ENCODE measurements at places on chromosomes 12 and 14. TPM values are rescaled to one million over a fixed set of nuclear protein-coding genes. Genes with fewer than 3 reads are reported as not detected.

- DNase-seq = no peak
Observed at GRCh38 chr12:64086946-64087345, 135.2 kb downstream of the KICS2 start.

DNA sequence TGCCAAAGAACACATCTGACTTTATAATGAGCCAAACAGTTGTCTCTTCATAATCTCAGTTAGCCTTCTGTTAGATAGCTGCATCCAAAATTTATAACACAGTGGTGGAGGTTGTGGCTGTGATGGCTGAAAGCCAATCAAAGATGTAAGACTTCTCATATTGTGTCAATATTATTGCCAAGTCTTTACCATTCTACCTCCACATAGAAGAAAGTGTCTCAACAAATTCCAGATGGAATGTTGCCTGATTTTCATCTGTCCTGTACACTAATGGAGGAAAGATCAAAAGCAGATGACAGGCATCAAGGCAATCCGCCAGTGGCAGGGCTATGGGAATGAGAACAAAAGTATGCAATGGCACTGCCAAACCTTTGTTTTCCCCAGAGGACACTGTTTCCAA, 813.1 kb upstream of the NOVA1 start:
- DNase-seq = no peak

- DNase-seq = no peak
Observed at GRCh38 chr12:52327830-52328500, 6.8 kb upstream of the KRT83 start.

DNA sequence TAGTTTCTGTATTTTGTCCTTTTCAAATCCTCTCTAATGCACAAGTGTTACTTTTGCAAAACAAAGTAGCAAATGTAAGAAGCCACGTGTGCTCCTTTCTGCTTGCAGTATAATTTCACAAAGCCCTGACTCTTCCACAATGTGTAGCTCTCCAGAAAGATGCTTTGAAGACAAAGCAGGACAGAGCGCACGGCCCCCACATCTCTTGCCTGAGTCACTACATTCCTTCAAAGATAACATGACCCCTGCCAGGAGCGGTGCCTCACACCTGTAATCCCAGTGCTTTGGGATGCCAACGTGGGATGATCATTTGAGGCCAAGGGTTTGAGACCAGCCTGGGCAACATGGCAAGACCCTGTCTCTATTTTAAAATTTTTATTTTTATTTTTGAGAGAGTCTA, 40.5 kb downstream of the JAG2 start:
- DNase-seq = no peak

- DNase-seq = peak; percentile 33
Observed at GRCh38 chr12:30985814-30986452, 59.4 kb downstream of the TSPAN11 start.

Gene REC8
- 28.9 TPM for total RNA-seq

Gene TMEM116
- 10.5 TPM for total RNA-seq

Gene ACVRL1
- not detected for total RNA-seq

Gene SIX6
- not detected for total RNA-seq

Gene RAD9B
- 3.2 TPM for total RNA-seq

All from activated naive CD8-positive, alpha-beta T cell treated with anti-CD3 and anti-CD28 coated beads for 36 hours (primary cell).